NCI-H510A treated with DMSO at 0.1 percent for 48 hours (cell line): ENCODE measurements at places on chromosomes 5 and 9.

- no peak for DNase-seq
Observed at GRCh38 chr5:27034565-27034964, 3.8 kb downstream of the CDH9 start.

- DNase-seq, result no peak
Observed at GRCh38 chr5:75052192-75053053, at the start of gene GCNT4. TSS of gene GCNT4 (minus strand) at chr5:75052558. CDS start at chr5:75030037, 22,521 bp downstream.

- peak; percentile 27 for DNase-seq
Observed at GRCh38 chr9:96232539-96233241, 69.3 kb downstream of the HSD17B3 start.

DNA sequence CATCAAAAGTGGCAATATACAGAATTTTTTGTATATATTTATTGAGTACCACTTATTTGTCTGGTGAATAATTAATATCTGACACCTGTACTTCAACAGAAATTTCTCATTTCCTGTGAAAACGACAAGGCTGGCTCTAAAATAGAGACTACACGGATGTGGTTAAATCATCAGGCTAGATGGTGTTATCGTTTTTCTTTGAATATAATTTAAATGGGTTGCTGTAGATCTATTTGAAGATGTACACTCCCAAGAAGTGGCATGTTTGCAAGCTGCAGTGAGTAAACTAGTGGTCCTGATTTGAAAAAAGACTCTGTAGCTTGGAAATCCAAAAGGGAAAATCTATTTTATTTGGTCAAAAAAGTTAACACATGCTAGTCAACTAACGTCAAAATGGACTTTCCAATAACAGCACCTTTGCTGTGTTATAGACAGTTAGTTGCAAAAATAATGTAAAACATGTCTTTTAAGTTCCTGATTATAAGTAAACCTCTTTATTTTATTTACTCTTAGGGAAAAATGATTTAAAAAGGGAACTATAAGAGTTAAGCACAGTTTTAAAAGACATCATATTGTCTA, 13.8 kb downstream of the ST8SIA4 start:
- DNase-seq, result no peak

DNA sequence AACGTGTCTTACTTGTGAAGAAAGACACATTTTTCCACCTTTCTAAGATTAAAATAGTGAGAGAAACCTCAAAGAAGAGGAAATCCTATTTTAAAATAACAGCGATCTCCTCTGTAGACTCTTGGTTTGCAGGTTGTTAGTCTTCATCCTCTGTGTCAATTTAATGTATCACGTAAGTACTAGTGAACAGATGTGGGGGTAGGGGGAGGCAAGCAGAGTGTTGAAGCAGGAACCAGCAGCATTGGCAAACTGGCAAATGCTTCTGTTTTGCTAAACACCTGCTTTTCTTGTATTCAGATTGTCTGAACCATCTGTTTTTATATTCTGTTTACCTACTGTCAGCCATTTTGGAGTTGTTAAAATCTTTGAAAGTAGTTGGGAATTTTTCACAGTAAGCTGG, 159.3 kb upstream of the TLX3 start:
- DNase-seq, result no peak

- DNase-seq, result no peak
Observed at GRCh38 chr5:158313027-158313732, 454.2 kb upstream of the CLINT1 start.

DNA sequence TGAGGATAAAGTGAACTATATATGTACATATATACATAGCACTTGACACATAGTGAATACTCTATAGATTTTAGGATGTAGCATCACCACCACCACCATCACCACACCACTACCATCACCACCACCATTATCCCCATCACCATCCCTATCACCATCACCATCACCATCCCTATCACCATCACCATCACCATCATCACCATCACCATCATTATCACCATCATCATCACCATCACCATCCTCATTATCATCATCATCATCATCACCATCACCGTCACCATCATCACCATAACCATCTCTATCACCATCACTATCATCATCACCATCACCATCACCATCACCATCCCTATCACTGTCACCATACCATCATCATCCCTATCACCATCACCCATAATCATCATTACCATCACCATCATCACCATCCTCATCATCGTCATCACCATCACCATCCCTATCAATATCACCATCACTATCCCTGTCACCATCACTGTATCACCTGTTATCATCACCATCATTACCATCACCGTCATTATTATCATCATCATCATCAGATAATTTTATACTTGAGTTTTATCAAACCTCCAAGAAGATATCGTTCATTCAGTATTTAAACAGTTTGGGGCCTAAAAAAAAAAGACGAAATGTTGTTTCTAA, 109.4 kb downstream of the CFAP90 start:
- no peak for DNase-seq

DNA sequence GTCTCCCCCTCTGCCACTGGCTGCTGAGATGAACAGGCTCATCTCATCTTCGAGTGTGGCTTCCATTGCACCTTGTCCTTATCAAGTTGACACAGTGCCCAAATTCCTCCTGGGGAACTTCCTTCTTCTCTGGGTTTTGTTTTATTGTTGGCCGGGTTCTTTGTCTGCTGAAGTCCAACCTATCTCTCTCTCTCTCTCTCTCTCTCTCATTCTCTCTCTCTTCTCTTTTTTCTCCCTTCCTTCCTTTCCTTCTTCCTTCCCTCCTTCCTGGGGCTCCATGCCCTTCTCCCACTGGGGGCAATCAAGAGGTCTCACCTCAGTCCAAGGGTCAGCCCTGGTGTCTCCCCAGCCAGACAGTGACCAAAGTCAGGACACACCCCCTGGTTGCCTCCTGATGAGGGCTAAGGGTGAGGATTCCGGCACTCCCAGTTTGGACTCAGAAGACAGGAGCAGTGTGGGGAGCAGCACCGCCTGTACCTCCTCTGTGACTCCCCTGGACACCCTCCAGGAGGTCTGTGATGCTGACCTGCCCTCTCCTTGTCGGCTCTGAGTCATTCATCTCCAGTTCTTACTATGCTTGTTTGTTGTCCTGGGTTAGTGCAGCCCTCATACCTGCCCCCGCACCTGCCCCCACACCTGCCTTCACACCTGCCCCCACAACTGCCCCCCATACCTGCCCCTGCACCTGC, 30.7 kb downstream of the KCNT1 start:
- DNase-seq, result no peak

GRCh38 chr9:21856301-21857094, 54.1 kb downstream of the MTAP start:
- DNase-seq, result no peak

DNA sequence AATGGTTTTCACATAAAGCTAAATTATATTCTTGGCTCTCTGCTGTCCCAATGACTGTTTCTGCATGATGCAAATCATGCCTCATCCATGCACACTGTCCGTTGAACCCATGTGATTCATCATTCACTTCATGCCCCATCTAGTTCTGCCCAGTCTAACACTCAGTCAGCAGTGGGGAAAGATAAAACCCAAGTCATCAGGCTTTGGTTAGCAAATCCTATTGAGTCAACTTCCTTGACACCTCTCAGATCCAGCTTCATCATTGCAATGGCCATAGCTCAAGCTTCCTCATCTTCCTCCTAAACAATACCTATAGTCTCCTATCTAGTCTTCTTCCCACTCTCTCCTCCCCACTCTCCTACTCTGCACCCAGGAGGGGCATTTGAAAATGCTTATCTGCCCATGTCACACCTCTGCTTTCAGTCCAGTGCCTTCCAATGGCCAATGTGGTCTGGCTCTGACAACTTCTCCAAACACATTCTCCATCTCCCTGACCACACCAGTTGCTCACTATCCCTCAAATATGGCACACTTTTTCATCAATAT, 266.0 kb upstream of the TRIM32 start:
- no peak for DNase-seq

DNA sequence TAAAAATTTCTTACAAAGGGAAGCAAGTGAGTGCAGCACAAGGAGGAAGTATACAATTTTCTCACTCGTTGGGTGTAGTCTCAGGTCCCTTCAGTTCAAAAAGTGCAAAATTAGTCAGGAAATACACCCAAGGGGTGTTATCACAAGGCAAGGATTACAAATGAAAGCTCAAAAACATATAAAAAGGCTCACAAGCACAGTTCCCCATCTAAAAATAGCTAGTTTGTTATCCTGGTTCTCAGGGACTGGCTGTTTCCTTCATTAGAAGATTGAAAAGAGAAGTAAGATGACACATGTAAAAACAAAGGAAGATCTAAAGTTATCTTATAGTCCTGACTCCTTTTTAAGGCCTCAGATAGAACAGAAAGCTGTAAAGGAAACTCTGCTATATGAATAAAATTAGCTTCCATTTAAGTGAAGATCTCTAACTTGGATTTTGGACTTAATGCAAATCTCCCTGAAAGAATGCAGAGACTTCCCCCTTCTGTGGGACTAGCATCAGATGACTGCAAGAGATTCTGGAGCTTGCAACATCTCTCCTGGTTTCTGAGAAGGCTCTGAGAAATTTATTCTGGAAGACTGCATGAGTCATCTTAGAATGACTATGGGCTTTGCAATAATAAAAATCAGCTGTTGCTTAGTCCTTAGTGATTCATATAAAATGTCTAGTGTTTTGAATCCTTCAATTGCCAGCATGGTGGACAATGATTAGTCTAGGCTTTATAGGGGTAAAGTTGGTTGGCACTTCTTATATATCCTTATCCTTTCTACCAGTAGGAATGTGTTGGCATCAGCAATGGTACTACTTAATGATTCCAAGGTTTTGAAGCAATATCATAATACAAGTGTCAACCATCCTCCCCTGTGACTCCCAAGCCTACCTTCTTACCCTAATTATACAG, 25.4 kb downstream of the DAB2 start:
- no peak for DNase-seq

DNA sequence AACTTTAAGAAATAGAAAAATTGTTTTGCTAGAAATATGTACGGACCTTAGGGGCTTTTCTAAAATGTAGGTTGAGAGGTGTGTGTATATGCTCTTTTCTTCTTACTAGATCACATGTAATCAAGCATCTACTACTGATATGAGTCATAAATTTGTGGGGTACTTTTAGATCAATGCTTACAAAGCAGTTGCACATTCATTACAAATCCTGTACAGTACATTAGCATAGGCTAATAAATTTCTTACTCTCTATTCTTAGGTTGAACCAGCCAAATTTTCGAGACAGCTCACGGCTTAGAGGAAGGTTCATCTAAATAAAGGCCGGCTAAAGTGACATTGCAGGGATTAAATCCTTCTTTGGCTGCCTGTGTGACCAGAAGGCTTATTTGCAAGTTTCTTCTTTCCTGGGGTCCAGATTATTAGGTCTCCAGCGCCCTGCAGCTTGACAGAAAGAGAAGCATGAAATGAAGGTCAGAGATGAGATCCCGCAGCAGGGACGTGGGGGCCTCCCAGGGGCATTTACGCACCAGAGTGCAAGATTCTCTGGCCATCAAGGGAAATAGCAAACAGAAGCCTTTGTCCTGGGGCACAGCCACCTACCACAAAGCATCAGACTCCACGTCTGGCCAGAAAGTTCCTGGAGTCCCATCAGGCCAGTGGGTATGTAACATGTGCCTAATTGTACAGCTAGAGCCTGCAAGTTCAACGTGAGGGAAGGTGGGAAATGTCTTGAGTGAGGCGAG, 53.0 kb downstream of the NIM1K start:
- no peak for DNase-seq

- DNase-seq, result no peak
Observed at GRCh38 chr5:72552041-72552557, 44.9 kb upstream of the ZNF366 start.

DNA sequence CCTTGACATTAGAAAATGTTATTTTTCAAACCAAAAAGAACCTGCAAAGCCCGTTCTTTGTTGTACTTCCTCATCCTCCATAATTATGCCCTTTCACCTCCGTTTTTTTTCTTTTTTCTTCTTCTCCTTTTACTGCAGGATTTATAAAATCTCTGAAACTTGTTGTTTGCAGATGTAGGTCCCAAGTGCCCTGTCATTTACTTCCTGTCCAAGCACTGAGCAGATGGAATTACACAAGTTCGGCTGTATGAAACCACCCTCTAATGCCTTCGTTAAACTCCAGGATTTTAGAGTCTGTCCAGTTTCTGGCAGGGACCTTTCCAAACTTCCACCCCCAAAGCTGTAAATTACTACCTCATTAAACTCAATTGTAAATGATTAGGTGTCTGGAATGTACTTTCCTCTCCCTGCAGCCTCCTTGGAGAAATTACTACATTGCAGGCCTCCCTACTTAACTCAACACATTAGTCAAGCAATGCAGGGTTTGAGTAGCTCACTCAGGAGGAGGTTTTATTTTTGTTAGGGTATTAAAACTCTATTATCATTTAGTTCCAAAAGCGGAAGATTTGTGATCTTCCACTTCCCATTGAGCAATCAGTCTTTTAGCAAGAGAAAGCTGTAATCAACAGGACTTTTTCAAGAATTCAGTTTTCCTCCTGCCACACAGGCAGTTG, 125.6 kb upstream of the LPAR1 start:
- no peak for DNase-seq

DNA sequence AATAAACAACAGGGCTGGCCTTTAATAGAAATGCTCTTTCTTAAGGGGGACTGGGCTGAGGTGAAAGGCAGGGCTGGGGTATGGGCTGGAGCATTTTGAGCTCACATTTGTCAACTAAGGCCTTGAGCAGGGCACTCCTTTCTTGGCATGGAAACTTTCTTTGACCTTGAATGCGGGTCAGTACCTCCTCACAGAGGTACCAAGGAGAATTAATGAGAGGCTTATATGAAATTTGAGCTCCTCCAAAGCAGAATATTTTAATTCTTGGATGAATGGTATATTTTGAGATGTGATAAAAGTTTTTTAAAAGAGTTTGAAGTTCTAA, 3.1 kb downstream of the CYSTM1 start:
- DNase-seq, result no peak

GRCh38 chr9:125433461-125434011, 171.9 kb downstream of the GAPVD1 start:
- no peak for DNase-seq

DNA sequence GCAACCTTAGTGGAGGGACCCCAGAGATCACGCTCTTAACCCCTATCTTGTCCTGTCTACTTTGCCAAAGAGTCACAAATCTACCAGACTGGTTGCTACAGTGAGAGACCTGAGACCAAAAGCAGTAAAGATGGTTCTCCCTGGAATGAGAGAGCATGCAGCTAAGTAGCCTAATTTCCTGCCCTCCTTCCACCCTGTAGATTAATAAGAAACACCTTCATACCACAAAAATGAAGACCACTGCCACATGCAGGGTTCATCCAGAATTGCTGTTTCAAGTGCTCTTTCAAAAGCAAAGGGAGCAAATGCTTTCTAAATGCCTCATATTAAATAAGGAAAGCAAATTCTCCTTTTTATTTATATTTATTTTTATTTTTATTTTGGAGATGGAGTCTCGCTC, 119.1 kb downstream of the UGCG start:
- no peak for DNase-seq

- no peak for DNase-seq
Observed at GRCh38 chr9:123300554-123300953, 32.2 kb upstream of the STRBP start.

- no peak for DNase-seq
Observed at GRCh38 chr5:131224387-131225201, 39.3 kb upstream of the CDC42SE2 start.

GRCh38 chr5:28281351-28281750, 1243.0 kb upstream of the CDH9 start:
- no peak for DNase-seq
